ENCODE measurements at places on chromosomes 11 and 22.

DNA sequence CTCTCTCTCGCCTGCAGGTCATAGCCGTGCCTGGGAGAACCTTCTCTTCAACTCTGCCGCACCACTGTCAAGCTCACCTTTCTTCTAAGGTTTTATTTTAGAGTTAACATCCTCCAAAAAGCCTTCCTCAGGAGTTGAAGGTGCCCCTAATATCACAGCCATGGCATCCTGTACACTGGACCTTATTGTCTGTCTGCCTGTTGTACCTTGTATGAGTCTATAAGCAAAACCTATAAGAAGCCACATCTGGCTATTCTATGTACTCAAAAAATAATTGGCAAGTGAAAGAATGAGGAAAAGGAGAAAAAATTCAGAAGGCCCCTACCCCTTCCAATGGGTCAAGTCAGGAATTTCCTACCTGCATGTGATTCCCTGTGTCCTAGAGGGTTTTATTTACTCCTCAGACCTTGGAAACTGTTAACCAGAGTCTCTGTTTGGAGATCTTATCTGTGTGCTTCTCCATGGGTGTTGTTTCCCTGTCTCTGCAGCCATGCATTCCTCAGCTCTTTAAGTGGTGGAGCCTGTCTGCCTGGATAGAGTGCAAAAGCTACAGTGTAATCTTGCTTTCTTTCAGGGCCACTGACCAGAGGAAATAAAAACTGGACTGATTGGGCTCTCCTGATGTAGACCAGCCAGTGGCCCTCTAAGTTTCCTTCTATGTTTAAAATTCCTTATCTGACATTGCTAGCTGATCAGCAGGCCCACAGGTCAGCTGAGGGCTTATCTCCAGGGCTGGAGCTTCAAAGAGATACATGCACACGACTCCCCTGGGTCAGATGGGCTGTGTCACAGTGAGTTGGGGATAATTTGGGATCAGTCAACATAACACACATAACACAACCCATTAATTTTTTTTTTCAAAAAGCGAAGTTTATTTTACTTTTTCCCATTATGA is 37.6 kb upstream of the TMEM135 start:
- DNase-seq: no peak

- no peak for DNase-seq
Observed at GRCh38 chr11:94507485-94507884, 4.8 kb upstream of the C11orf97 start.

DNA sequence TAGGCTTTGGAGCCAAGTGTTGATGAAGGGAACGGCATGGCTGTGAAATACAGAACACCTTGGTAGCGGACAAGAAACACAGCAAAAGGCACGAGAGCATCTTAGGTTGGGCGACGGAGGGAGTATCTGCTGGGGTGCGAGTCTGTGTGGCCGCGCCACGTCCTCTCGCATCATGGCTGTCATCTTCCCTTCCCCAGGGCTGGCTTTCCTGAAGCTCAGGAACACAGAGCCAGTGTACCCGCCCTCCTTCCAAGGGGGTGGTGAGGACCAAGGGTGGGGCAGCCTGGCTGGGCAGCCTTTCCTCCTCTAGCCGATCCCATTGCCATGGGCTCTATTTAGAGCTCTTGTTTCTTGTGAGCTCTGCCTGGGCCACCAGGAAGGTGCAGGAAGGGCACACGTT is 154.4 kb downstream of the FEZ1 start:
- DNase-seq: no peak

GRCh38 chr11:76837696-76838677 is 22.7 kb upstream of the ACER3 start:
- DNase-seq: no peak

DNA sequence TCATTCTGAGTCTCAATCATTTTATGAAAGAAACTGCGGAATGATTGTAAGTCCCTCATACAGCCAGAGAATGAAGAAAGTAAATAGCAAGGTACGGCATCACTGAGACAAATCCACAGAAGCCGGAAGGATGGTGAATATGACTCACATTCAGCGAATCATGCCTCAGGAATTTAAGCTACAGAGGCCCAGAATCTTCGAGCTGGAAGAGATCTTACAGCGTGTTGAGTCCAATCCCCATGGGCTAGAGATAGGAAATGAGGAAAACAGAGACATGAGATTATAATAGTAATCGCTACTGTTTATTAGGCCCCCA is 173.2 kb downstream of the KIF18A start:
- DNase-seq: peak; percentile 57

DNA sequence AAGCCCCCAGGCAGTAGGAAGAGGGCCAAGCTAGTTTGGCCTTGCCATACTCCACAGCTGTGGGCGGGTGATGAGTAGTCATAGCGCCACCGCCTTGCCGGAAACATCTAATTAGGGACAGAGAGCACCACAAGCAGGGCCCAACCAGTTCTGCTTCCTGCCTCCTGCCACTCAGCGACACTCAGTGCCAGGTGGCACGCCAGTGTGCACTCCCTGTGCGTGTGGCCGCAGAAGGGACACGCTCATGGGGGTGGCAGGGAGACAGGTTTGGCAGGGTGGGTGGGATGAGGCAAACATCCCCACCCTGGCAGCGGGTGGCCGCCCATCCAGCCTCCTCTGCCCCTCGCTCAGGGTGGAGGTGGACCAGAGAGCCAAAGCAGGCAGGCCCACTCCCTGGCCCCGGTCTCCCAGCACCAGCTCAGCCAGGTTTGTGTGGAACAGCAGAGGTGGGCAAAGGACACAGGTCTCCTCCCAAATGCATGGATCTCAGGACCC is 4.9 kb downstream of the OVOL1 start:
- DNase-seq: no peak

GRCh38 chr22:18056807-18057474 is 20.8 kb upstream of the PEX26 start:
- no peak for DNase-seq

GRCh38 chr11:11978098-11978637 is 30.3 kb downstream of the DKK3 start:
- no peak for DNase-seq

DNA sequence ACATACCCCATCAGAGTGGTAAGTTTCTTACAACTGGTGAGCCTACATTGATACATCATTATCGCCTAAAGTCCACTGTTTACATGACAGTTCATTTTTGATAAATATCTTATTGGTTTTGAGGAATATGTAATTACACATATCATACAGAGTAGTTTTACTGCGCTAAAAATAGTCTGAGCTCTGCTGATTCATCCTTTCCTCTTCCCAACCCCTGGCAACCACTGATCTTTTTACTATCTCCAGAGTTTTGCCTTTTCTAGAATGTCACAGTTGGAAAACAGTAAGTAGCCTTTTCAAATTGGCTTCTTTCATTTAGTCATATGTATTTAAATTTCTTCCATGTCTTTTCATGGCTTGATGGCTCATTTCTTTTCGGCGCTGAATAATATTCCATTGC is 112.8 kb downstream of the LARGE1 start:
- no peak for DNase-seq

GRCh38 chr22:39287076-39287725 is 32.2 kb downstream of the RPL3 start:
- DNase-seq: peak; percentile 94

DNA sequence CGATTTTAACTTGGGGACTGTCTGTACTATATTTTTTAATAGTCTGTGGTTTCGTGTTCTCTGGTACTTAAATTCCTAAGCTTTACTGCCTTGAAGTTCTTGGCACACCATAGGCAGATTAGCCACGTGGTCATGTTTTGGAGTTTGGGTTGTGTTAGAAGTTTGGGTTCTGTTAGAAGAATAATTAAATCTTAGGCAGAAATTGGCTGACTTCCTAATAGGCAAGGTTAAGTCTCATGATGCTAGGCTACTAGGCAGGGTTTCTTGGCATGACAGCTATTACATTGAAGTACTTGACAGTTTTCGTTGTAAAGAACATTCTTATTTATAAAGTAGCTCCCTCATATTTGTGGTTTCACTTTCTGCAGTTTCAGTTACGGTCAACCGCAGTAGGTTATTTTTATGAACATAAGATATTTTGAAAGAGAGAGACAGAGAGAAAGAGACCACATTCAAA is 30.0 kb upstream of the MMP7 start:
- no peak for DNase-seq

GRCh38 chr22:19044381-19044780 is 77.8 kb downstream of the DGCR2 start:
- no peak for DNase-seq

DNA sequence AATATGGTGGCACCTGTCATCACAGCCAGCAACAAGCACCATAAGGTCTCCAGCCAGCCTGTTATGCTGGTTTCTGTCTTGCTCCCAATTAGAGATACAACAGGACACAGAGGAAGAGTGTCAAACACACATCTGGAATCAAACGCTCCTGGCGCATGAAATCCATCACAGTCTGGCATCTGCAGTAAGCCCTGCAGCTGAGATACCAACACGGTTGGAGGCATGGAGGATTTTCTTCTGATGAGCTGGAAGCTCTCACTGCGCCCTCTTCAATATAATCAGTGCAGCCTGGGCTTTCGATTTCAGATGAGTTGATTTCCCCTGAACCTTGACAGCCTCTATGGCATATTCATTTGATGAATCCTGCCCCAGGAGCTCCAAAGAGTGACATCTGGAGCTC is 27.8 kb upstream of the CARS1 start:
- no peak for DNase-seq

GRCh38 chr22:19905347-19906276 is 36.0 kb upstream of the COMT start:
- DNase-seq: no peak

- DNase-seq: peak; percentile 30
Observed at GRCh38 chr11:114354076-114354475, 46.2 kb downstream of the C11orf71 start.

DNA sequence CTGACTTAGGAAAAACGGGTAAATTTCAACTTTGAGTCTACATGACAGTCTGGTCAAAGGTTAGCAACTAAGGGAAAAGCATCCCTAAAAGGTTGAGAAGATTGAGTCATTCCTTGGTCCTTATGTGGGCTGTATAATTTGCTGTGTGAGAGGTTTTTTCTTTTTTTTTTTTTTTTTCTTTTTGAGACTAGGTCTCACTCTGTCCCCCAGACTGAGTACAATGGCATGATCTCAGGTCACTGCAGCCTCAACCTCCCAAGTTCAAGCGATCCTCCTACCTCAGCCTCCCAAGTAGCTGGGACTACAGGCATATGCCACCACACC is 101.4 kb downstream of the MRTFA start:
- no peak for DNase-seq

DNA sequence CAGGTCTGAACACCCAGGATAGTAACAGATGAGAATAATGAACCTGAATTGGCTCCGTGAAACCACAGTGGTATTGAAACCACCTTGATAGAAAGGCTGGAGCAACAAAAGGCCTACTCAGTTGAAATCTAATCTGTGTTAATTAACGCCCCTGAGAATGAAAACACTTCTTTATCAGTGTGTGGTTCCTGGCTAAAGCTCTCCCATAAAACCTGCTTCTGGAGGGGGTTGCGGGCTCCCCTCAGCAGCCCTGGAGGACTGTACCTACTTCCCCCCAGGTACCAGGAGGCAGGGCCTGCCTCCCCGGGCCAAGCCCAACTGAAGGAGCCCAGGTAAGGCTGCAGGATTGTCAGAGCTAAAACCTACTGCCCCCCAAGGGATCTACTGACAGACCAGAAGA is 54.6 kb downstream of the PLEKHA7 start:
- no peak for DNase-seq

DNA sequence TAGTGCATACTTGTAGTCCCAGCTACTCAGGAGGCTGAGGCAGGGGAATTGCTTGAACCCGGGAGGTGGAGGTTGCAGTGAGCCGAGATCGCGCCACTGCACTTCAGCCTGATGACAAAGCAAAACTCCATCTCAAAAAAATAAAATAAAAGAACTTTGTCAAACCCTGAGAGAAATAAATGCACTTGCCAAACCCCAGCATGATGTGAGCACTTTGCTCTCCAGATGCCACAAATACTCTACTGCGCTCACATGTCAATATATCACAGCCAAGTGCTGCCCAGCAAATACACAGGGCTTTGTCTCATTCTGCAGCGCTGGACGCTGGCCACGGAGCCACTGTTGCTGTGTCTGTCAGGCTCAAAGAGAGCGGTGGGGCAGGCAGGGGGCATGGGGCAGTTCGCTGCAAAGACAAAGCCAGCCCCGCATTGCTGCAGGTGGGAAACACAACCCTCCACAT is 45.1 kb downstream of the AHNAK start:
- no peak for DNase-seq

GRCh38 chr11:68839911-68840641 is 1.6 kb downstream of the CPT1A start:
- no peak for DNase-seq

DNA sequence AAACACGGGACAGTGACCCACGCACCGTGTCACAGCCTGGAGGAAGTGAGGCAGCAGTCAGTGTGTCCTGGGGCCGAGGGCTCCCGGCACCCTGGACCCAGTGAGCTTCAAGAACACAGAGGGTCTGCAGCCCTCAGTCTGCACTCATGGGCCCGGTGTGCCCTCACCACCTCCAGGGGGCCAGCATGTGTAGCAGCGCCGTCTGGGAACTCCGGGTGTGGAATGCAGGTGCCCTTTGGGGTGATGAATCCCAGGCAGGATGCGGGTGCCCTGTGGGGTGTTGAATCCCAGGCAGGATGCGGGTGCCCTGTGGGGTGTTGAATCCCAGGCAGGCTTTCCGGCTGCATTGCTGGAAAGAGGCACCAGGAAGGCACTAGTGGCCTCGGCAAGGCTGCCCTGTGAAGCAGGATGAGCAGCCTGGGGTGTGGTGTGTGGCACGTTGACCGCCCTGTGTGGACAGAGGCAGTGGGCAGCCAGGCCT is 1399.9 kb downstream of the BRD1 start:
- no peak for DNase-seq

DNA sequence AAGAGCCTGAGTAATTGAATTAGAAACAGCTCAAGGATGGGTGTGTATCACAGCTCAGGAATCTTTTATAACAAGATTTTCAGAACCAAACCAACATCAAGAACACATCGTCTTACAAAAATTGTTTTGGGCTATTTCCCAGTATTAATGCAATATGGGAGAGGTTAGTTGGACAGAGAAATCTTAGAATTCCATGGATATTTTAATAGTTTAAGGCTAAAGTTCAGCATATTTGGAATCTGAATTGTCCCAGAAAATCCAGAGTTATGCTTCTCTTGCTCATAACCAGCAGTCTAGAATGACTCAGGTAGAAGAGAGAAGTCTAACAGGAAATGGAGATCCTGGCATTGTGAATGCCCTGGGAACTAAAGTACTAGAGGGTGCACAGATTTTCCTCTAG is 74.6 kb downstream of the ADM start:
- DNase-seq: no peak

DNA sequence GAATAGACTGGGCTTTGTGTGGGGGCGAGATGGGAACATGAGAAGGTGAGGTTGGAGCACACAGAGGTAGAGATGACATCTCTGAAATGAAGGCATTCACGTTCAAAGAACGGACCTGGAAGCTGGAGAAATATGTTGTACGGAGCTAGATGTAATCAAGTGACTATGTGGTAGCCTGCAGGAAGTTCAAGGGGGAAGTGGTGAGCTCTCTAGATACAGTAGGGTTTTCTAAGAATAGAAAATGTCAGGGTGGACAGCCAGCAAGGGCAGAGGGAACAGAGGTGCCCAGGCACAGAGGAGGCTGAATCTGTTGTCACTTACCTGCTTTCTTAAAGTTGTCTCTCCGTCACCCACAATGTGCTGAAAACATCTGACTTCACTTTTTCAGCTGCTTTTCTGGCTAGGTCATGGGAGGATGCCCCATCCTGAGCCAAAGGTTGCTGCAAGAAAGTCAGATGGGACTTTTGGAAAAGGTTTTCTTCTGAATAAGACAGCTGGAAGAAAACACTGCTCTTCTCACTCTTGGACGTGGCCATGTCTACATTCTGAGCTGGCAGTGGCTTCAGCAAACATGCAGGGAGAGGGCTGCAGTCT is 171.5 kb upstream of the B3GAT1 start:
- DNase-seq: no peak

GRCh38 chr22:31474743-31475142 is 14.9 kb downstream of the EIF4ENIF1 start:
- DNase-seq: no peak

- DNase-seq: no peak
Observed at GRCh38 chr11:65290448-65291165, 24.1 kb upstream of the CDC42EP2 start.
